Forelimb muscle (tissue), 1 donor: ENCODE measurements at places on chromosomes 13 and 19. TPM values are rescaled to one million over a fixed set of nuclear protein-coding genes. Genes with fewer than 3 reads are reported as not detected.

SCN1B gene
- polyA plus RNA-seq = 6.3 TPM

C19orf85 gene
- not detected for polyA plus RNA-seq

ENOX1 gene
- 8.2 TPM for polyA plus RNA-seq

ZNF568 gene
- polyA plus RNA-seq = 40.2 TPM

APLP1 gene
- 7.1 TPM for polyA plus RNA-seq

BEST2 gene
- not detected for polyA plus RNA-seq

AP1M2 gene
- polyA plus RNA-seq = not detected

IGLON5 gene
- polyA plus RNA-seq = 0.10 TPM

RAB20 gene
- 1.8 TPM for polyA plus RNA-seq

LAMP1 gene
- 79.0 TPM for polyA plus RNA-seq

CYP2A7 gene
- 0.27 TPM for polyA plus RNA-seq

FCER2 gene
- 0.78 TPM for polyA plus RNA-seq

ZNF681 gene
- polyA plus RNA-seq = 2.1 TPM

NUFIP1 gene
- 7.2 TPM for polyA plus RNA-seq

HSH2D gene
- polyA plus RNA-seq = 0.30 TPM

SAMD1 gene
- polyA plus RNA-seq = 45.6 TPM

CEACAM20 gene
- polyA plus RNA-seq = not detected

TUBA3C gene
- not detected for polyA plus RNA-seq

KRTDAP gene
- polyA plus RNA-seq = not detected

NKPD1 gene
- polyA plus RNA-seq = 0.34 TPM

SYNE4 gene
- 0.59 TPM for polyA plus RNA-seq

FLT1 gene
- polyA plus RNA-seq = 14.4 TPM

SIRT6 gene
- 11.2 TPM for polyA plus RNA-seq

RYR1 gene
- 572 TPM for polyA plus RNA-seq

ANGPTL8 gene
- 0.87 TPM for polyA plus RNA-seq

FCAR gene
- polyA plus RNA-seq = 0.34 TPM

ZNF90 gene
- 4.2 TPM for polyA plus RNA-seq

SERPINE3 gene
- 0.77 TPM for polyA plus RNA-seq

KLF5 gene
- polyA plus RNA-seq = 27.8 TPM

CADM4 gene
- polyA plus RNA-seq = 7.0 TPM

UGGT2 gene
- polyA plus RNA-seq = 21.9 TPM

LAIR2 gene
- polyA plus RNA-seq = not detected

PRSS57 gene
- polyA plus RNA-seq = 0.44 TPM

RETN gene
- polyA plus RNA-seq = 3.0 TPM

ZNF470 gene
- 4.6 TPM for polyA plus RNA-seq

SHANK1 gene
- polyA plus RNA-seq = 44.4 TPM

CD33 gene
- polyA plus RNA-seq = 3.8 TPM

TNNI3 gene
- 3.2 TPM for polyA plus RNA-seq

WDR87 gene
- polyA plus RNA-seq = 0.19 TPM

ZNF83 gene
- polyA plus RNA-seq = 53.9 TPM

TIMM13 gene
- 90.5 TPM for polyA plus RNA-seq

SACS gene
- 58.4 TPM for polyA plus RNA-seq
